Heart right ventricle (tissue), 16 donors: ENCODE measurements at places on chromosomes 6 and 20. TPM values are rescaled to one million over a fixed set of nuclear protein-coding genes. Genes with fewer than 3 reads are reported as not detected.

The TMEM74B gene
- total RNA-seq: 3.3 TPM

The LGSN gene
- not detected for total RNA-seq

The DACT2 gene
- total RNA-seq: 0.65 TPM

- no peak for DNase-seq
Measured at GRCh38 chr6:123017104-123017682, 21.2 kb downstream of the CLVS2 start.

- no peak for DNase-seq
Measured at GRCh38 chr6:96330884-96331283, 190.7 kb upstream of the UFL1 start.

DNA sequence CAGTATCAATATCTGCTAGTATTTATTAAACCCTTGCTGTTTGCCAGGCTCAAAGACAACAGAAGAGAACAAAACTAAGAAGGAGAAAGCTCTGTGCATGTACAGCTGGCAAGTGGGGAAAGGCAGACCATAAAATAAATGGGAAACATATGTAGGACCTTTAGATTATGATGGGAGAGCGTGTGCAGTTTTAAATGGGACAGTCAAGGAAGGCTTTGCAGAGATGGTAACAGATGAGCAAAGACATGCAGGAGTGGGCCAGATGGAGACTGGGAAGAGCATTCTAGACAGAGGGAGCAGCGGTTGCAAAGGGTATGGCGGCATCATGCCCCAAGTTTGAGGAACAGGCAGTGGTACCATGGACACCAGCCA lies 260.0 kb downstream of the NRN1 start:
- DNase-seq: no peak

DNA sequence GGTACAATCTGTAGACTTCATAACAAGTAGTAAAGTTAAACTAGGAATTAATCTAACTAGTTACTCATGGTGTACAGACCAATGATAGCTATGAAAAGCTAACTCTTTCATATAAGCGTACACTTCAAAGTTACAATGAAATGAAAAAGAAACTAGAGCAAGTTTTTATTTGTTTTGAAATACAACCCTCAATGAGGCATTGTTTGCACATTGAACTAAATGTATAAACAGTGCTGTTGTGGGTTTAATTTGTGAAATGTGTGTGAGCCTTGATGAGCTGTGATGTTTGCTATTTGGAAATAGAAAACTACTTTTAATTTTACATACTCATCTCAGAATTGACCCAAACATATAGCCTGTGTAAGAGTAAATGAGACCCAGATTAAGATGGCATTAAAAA lies 11.1 kb upstream of the EYA4 start:
- no peak for DNase-seq

DNA sequence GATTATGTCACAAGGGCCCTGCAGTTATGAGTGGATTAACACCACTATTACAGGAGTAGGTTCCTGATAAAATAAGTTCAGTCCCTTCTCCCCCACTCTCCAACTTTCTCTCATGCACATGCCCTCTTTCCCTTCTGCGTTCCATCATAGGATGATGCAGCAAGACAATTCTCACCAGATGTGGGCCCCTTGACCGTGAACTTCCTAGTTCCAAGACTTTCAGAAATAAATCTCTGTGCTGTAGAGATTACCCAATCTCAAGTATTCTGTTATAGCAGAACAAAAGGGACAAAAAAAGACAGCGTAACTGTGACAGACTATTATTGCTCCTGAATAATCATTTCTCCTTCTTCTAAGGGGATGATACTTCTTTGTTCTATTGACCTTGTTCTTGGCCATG lies 33.8 kb upstream of the TMEM244 start:
- no peak for DNase-seq
